ENCODE measurements at places on chromosomes 5 and 9.

GRCh38 chr5:152118676-152119470 lies 194.2 kb upstream of the GLRA1 start:
- no peak for DNase-seq

DNA sequence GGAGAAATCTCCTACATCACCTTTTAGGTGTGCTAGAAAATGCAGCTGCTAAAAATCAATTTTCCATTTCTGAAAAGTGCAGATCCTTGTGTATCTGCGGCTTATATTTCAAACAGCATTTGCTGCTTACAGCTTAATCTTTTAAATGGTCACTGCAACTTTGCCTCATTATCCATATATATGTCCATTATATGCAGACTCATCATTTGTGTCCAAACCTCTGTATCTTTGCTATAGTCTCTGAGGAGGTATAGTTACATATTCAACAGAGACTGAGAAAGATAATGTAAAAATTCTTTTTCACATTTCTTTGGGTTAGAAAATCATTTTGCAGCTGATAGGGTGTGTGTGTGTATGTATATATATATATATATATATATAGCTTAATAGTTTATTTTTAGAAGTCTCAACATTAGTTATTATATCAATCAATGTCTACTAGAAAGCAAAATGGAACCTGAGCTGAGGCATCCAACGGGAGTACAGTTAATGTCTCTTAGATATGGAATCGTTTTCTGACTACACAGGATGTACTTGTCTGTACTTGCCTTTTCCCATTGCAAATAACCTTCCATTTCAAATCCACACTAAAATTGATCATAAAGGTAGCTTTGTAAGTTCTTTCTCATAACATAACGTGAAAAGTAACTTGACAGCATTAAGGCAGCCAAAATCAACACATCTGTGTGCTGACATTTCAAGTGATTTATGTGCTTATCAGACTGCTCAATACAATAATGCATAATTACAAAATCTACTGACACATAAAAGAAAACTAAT lies 267.0 kb upstream of the HAPLN1 start:
- no peak for DNase-seq

DNA sequence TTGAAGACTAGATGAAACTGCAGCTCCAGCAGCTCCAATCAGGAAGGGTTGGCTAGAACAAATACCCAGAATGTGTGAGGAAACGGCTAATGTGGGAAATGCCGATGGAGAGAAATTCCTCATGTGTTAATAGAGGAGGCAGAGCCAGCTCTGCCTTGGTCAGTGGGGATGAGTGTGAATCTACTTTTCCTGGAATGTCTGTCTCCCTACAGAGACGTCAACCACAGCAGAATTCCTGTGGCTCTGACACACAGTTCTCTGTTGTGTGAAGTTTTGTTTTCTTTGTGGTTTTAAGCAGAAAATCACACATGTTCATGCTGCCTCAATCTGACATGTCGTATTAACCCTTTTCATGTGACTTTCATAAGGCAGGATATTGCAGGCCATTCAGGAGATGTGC lies 476.6 kb upstream of the WWC1 start:
- no peak for DNase-seq

DNA sequence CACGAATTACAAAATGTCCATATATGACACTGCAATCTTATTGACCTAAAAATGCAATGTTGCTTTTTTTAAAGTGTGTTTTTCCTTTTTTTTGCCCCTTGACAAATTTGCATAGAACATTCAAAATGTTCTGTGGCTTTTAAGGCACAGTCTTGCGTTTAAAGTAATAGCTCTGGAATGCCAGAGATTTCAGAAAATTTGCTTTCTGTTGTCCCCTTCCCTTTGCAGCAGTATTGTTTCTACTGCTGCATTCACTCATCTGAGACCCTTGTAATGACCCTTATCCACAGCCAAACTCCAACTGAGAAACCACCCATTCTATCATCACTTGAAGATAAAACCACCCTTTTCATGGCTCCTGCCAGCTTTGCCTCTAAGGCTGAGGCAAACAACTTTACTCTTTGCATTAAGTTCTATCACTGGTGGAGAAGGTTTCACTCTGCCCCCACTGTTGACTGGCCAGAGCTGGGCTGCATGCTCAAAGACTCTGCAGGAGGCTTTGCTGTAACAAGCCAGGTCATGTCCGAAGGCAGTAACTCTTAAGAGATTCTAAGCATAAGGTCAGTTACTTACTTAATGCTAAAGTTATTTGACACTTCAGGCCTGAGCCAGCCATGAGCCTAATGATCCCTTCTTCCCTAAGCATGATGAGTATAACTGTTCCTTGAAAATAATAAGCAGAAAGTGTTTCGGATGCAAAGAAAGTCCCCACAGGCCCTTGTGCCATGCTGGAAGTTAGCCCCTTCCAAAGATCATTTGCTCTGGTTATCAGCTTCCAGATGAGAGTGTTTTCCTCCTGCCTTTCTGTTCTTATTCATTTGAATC lies 101.9 kb downstream of the CD180 start:
- no peak for DNase-seq

DNA sequence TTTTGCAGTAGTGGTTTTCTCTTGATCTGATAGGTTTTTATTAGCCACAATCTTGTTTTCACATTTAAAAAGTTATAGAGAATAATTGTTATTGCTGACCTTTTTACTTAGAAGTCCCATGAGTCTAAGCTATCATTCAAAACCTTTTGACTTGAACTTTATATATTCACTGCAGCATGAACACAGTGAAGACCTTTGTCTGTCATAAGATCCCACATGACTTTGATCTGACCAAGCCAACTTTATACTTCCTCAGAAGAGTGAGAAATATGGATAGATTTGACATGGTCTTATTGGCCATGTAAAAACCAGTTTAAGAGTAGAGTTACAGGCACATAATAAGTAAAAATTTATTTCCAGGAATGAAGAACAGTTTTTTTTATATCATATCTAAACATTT lies 34.1 kb downstream of the RAD1 start:
- no peak for DNase-seq

All from CD4-positive, alpha-beta T cell treated with Interleukin-6 at 100 ng/mL for 8 hours (primary cell).